ENCODE measurements at places on chromosomes 6 and 20.

GRCh38 chr6:128642132-128642531 is 121.7 kb upstream of the PTPRK start:
- no peak for DNase-seq

- DNase-seq, result no peak
Observed at GRCh38 chr20:1123666-1124065, 5.3 kb downstream of the PSMF1 start.

GRCh38 chr6:139686308-139686707 is 311.9 kb upstream of the CITED2 start:
- no peak for DNase-seq

DNA sequence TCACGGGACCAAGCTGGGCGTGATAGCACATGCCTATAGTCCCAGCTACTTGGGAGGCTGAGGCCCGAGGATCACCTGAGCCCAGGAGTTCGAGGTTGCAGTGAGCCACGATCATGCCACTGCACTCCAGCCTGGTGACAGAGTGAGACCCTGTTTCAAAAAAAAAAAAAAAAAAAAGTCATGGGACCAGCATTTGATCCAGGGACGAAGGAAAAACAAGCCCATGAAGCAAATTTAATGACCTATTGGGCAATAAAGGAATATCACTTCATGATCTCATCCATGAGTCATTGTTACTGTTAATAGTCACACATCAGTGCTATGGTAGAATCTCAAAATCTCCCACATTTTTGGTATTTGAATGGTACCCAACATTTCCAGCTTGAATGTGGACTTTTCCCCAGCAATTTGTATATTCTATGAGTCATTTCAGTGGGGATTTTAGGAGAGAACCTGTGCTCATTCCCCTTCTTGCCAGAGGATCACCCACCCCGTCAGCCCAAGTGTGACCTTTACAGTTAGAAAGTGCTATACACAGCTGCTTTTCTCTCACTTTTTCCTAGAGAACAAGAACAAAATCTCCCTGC is 8.5 kb upstream of the SOD2 start:
- no peak for DNase-seq

DNA sequence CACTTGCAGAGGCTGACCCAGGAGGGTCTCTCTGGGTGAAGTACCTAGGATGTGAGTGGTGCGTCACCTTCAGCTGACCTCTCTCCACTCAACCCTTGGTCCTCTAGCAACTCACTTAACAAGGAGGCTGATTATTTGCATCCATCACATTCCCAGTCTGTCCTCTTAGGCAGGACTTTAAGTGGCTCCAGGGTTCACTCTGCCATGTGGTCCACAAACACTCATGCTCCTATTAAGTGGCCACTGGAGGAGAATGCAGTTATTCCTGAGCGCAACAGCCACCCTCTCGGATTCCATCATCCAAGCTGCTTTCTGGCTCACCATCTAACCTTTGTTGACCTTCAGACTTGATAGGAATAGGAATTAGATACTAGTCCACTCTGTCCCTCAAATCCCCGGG is 61.1 kb upstream of the SCAF8 start:
- no peak for DNase-seq
